CD4-positive, alpha-beta T cell treated with Interleukin-21 for 1 hour (primary cell): ENCODE measurements at places on chromosomes 11 and 22.

DNA sequence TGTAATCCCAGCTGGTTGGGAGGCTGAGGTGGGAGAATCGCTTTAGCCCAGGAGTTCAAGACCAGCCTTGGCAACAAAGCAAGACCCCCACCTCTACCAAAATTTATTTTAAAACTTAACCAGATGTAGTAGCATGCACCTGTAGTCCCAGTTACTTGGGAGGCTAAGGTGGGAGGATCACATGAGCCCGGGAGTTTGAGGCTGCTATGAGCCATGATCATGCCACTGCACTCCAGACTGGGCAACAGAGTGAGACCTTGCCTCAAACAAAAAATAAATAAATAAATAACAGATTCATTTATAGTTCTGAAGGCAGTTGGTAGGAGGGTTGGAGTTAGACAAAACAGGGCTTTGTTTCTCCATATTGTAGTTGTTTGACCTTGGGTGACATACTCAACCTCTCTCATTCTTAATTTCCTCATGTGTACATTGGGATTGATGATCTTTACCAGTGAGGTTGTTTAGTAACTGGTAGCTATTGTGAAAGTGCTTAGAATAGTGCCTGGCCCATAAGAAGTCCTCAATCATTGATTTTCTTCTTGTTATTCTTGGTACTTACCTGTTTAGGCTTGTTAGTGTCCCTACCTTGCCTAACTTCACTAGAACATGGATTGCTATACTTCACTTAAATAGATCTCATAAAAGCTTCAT lies 79.1 kb downstream of the EMSY start:
- DNase-seq, result no peak

GRCh38 chr11:31725176-31725575 lies 85.9 kb downstream of the PAX6 start:
- DNase-seq, result no peak

- DNase-seq, result no peak
Measured at GRCh38 chr11:43735961-43736360, 55.4 kb downstream of the HSD17B12 start.

GRCh38 chr11:416757-417621 lies 2.2 kb upstream of the SIGIRR start:
- DNase-seq, result peak; percentile 47

GRCh38 chr22:23222793-23223568 lies 42.7 kb downstream of the BCR start:
- DNase-seq, result no peak

GRCh38 chr11:70556884-70557741 lies 158.8 kb downstream of the CTTN start:
- no peak for DNase-seq

GRCh38 chr11:94111660-94112059 lies 17.0 kb upstream of the PANX1 start:
- DNase-seq, result no peak

- no peak for DNase-seq
Measured at GRCh38 chr11:86658534-86658933, 13.9 kb downstream of the ME3 start.

GRCh38 chr22:28992565-28993356 lies 68.9 kb downstream of the C22orf31 start:
- DNase-seq, result no peak

- no peak for DNase-seq
Measured at GRCh38 chr11:12560861-12561260, 113.4 kb upstream of the TEAD1 start.

DNA sequence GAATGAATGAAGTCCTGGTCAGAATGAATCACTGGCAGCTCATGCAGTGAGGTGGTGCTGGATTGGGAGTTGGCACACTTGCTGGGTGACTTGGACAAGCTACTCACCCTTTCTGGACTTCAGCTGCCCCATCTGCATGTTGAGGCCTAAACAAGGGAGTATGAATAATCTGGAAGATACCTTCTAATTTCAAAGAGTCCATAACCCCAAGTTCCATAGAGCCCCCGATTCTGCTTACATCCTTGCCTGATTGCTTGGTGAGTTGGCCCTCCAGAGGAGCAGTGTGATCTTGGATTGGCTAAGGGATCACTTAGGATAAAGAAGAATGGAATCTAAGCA lies 18.3 kb upstream of the ACCSL start:
- no peak for DNase-seq

DNA sequence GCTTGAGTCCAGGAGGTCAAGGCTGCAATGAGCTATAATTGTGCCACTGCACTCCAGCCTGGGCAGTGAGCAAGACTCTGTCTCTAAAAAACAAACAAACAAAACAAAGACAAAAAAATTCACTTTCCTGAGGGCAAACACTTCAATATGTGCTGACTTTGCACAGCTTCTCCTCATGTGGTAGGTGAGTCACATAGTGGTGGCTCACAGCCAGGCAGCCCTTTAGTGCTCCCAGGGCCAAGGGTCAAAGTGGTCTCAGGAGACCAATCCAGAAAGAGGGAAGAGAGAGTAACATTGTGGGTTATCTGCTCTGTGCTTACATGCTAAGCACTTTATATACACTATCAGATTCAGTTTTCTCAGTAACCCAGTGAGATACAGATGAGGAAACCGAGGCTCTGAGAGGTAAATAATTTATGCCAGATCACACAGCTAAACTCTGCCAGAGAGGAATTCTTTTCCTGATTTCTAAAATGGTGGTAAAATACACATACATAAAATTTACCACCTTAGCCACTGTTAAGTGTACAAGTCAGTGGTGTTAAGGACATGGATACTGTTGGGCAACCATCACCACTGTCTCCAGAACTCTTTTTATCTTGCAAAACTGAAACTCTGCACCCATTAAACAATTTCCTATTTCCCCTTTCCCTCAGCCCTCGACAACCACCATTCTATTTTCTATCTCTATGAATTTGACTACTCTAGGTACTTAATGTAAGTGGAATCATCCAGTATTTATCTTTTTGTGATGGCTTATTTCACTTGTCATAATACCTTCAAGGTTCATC lies 231.7 kb upstream of the NARS2 start:
- no peak for DNase-seq
